ENCODE measurements at places on chromosomes 2 and 18.

DNA sequence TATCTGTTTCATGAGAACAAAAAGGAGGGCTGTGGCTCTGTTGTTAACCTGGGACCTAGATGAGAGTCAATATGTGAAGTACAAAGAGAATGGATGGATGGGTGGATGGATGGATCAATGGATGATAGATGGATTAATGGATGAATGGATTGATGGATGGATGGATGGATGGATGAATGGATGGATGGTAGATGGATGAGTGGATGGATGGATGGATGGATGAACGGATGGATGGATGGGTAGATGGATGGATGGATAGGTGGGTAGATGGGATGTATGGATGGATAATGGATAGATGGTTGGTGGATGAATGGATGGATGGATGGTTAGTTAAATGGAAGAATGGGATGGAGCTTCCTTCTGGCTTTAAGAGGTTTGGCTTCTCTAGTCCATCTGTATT is 396.7 kb downstream of the ALK start:
- DNase-seq = no peak

GRCh38 chr2:180709392-180710145 is 270.8 kb upstream of the UBE2E3 start:
- no peak for DNase-seq

DNA sequence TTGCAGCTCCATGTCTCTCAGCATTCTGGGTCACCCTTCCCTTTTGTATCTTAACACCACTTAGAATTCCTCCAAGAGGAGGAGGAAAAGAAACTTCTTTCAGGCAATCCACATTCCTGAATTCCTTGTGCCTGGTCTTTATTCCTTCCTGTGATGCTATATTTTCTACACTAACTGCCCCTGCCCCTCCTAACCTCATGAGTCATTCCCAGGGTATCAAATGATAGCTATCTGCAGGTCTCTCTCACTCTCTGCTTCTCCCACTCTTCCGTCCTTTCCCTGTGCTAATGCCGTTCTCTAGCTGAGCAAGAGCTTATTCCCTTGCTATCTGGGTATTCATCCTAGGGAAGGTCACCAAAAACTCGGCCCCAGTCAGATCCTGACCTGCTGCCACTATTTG is 395.0 kb upstream of the TCF4 start:
- no peak for DNase-seq

DNA sequence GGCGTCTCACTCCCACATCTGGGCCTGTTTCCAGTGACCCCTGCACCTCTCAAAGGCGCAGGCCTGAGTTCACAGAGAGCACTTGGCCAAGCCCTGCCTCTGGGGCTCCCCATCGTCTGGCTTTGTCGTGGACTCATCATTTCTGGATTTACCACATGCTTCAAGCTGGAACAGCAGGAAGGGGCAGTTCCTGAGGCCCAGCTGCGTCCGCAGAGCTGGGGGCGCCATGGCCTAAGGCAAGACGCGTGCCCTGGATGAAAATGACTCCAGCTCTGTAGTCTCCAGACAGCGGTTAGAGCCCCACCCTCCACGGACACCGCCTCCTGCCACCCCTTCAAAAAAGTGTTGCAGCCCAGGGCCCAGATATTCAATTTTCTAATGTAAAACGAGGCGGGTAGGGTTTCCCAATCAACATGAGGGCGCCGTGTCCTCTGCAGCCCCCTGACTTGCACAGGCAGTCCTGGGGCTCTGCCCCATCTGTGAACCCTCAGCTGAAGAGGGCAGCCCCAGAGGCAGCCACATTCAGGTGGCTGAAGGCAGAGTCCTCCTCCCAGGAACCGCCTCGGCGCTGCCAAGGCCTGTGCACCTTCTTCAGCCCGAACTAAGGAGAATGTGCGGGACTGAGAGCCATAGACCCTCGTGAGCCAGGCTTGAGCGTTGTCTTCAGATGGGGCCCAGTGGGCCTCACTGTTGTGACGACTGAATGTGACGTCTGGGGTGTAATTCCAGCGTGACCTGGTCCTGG is 85.5 kb downstream of the NFATC1 start:
- no peak for DNase-seq

- no peak for DNase-seq
These were observed 10.6 kb downstream of the TRABD2A start for GRCh38 chr2:84870306-84870705.
